ENCODE measurements at places on chromosomes 13 and 19. TPM values are rescaled to one million over a fixed set of nuclear protein-coding genes. Genes with fewer than 3 reads are reported as not detected.
A peak's percentile ranks its signal among the peaks of the same experiment; 100 is the strongest.

Gene CEACAM19
- 25.8 TPM for total RNA-seq

Gene OR4F17
- total RNA-seq = not detected

Gene ZNF791
- 24.3 TPM for total RNA-seq

Gene TMED1
- total RNA-seq = 39.3 TPM

Gene CYP2S1
- 4.0 TPM for total RNA-seq

Gene ZNF491
- total RNA-seq = 6.5 TPM

Gene MBD3L3
- not detected for total RNA-seq

Gene ZNF285
- 14.3 TPM for total RNA-seq

DNA sequence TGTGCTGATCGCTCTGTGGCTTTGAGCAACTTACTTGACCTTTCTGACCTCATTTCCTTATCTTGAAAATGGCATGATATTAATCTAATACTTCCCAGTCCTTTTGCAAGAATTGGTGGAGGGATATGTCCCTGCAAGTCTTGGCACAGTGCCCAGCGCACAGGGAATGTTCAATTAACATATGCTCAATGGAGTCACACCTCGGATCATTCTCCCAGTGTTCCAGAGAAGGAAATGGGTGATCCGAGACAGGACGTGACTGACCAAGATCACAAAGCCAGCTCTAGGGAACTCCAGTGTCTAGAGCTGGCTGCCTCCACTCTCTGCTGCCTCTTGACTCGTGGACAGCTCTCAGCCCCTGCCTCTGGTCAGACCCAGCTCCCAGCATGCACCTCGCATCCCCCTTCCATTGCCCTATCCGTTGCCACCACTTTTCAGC, 3.6 kb downstream of the CDC42EP5 start:
- no peak for DNase-seq

- no peak for DNase-seq
Measured at GRCh38 chr13:31835932-31836331, 96.6 kb downstream of the RXFP2 start.

DNA sequence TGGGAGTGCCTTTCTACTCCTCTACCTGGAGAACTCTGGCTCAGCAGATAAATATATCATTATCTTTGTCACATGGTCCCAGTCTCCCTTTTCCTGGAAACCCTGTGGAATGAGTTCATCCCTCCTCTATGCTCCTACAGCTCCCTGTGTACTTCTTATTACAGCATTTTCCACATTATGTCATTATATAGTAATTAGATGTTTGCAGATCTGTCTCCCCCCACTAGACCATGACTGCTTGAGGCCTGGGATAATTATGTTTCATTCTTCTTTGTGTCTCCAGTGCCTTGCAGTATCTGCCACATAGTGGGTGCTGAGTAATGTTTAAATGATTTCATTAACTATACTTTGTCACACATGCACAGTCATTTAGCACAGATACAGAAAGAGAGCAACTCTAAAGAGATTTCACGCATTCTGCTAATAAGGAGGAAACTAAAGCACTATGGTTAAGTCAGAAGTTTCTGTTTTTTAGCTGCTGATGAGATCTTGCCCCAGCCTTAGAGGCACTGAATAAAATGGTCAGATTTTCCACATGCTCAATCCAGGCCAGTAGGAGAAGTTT, 66.1 kb upstream of the DIAPH3 start:
- DNase-seq = no peak

GRCh38 chr19:45439569-45440258, 16.0 kb upstream of the ERCC1 start:
- peak; percentile 72 for DNase-seq

GRCh38 chr13:38394777-38395496, 45.3 kb downstream of the UFM1 start:
- DNase-seq = no peak

DNA sequence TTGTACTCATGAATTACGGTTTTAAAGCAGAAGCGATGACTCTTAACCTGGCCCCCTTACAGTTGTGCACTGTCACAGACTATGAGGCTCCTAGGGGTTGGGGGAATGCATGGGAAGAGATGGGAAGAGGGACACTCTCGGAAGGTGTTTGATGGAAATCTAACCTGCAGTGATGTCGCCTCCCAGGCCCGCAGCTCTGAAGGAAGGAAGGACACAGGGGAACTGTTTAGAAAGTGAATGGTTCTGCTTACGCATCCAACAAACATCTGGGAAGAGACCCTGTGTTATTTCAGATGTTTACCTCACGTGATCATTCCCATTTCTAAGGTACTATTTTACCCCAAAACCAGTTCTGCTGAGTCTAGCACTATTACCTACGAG, 48.0 kb upstream of the SLC7A9 start:
- DNase-seq = no peak

DNA sequence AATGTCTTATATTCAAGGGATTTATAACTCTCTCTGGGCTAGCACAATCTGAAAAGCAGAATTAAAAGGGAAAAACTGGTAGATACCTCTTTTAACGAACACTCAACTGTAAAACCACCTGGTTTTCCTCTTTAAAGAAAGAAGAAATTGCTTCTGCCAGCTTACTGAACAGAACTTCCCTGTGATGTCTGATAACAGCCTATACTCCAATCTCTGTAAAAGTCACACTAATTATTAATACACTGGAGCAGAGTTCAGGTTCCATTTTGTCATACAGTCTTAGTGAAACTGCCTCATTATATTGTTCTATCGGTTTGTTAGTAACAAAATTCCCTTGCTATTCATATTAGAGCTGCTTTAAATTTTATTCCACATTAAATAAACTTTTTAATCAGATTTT, 251.0 kb upstream of the STARD13 start:
- no peak for DNase-seq

- no peak for DNase-seq
Measured at GRCh38 chr13:53198017-53198416, 169.4 kb downstream of the OLFM4 start.

DNA sequence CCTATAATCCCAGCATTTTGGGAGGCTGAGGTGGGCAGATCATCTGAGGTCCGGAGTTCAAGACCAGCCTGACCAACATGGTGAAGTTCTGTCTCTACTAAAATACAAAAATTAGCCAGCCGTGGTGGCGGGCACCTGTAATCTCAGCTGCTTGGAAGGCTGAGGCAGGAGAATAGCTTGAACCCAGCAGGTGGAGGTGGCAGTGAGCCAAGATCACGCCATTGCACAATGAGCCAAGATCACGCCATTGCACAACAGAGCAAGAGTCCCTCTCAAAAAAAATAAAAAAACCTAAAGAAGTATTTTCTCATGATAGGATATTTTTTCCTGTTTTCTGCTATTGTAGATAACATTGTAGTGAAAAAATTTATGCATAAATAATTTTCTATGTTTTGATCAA, 13.3 kb downstream of the IFT88 start:
- DNase-seq = no peak

- DNase-seq = no peak
Measured at GRCh38 chr13:83752141-83752540, 130.1 kb downstream of the SLITRK1 start.

- DNase-seq = no peak
Measured at GRCh38 chr13:39306639-39307589, 268.7 kb downstream of the NHLRC3 start.
